ENCODE measurements at places on chromosomes 4 and X.

GRCh38 chr4:61555789-61556188 is 355.7 kb downstream of the ADGRL3 start:
- DNase-seq, result no peak

- no peak for DNase-seq
These were observed 131.1 kb upstream of the INPP4B start for GRCh38 chr4:142977182-142977581.

GRCh38 chr4:122045533-122045932 is 93.7 kb upstream of the TRPC3 start:
- DNase-seq, result no peak

- no peak for DNase-seq
These were observed 268.2 kb upstream of the PPARGC1A start for GRCh38 chr4:24158031-24158430.

GRCh38 chr4:132865458-132865857 is 283.6 kb upstream of the PCDH10 start:
- DNase-seq, result no peak

DNA sequence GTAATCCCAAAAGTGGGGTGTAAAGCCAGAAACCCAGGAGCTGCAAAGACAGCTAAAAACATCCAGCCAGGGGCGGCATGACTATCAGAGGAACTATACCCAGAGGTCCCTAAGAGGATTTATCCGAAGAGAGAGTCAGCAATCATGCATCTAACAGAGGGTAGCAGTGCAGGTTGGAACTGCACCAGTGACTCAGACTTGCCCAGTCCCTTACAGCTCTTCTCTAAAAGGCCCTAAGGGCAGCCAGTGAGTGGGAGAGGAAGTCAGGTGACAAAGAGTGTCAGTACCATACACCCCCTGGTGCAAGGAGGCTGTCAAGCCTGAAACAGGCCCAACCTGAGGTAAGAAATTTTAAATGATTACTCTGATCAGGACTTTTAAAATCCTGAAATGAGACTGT is 88.1 kb downstream of the CAMK2D start:
- DNase-seq, result peak; percentile 6

DNA sequence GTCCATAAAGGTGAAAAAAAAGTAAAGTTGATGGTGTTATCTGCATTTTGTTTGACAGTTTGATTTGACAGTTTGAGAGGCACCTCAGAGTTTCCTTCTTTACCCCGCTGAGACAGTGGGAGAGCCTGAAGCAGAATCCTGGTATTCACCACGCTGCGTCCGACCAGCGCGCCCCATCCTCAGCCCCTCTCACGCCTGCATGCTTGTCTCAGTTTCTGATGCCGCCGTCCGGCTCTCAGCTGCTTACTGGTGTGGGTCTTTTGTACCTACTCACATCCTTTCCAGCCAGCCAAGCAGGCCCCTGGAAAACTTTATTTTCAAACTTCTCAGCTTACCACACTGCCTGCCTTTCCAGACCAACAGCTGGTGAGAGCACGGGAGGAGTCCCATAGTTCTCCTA is 175.2 kb downstream of the DCLK2 start:
- no peak for DNase-seq

- no peak for DNase-seq
These were observed 325.5 kb downstream of the PCDH18 start for GRCh38 chr4:137206781-137207180.

DNA sequence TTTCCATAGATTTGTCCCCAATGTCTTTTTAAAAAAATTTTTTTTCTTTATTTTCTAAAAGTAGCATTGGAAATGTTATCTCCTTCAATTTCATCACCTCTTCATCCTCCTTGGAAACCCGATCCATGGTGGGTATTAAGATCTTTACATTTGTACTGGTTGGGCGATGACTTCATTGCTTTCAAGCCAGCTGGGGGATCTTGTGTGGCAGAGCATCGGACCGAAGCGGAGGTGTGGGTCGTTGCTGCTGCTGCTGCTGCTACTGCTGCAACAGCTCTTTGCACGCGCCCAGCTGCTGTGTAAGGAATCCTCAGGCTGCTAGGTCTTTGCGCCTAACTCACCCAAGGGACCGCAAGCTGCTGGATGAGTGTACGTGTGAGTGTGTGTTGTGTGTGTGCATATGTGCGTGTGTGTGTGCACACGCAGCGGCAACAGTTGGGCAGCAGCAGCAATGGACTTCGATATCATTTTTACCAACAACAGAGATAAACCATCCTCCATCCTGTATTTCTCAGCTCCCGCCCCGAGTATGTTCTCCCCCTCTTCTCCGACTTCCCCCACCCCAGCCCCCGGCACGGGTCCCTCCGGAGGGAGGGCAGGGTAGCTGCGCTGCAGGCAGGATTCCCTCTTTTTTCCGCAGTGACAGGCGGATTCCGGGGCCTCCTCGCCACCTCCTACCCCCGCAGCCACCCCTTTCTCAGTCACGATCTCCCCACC is 768 bp upstream of the CDKL5 start:
- peak; percentile 37 for DNase-seq

- no peak for DNase-seq
These were observed 789.0 kb downstream of the TECRL start for GRCh38 chr4:63620271-63620670.

DNA sequence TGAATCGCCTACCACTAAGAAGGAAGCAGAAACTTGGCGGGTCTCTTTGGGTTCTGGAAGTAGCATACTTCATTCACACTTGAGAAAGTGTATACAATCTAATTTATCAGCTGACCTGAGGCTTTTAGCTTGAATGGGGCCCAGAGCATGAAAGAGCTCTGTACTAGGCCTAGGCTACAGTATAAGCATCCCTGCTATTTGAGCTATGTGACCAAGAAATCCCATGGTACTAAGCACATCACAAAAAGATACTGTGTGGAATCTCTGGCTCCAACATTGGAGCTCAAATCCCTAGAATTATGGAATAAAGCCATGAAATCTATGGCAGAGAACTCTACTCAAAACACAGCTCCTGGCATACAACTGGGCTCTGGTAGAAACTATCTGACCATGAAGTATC is 43.9 kb upstream of the CCDC149 start:
- no peak for DNase-seq

DNA sequence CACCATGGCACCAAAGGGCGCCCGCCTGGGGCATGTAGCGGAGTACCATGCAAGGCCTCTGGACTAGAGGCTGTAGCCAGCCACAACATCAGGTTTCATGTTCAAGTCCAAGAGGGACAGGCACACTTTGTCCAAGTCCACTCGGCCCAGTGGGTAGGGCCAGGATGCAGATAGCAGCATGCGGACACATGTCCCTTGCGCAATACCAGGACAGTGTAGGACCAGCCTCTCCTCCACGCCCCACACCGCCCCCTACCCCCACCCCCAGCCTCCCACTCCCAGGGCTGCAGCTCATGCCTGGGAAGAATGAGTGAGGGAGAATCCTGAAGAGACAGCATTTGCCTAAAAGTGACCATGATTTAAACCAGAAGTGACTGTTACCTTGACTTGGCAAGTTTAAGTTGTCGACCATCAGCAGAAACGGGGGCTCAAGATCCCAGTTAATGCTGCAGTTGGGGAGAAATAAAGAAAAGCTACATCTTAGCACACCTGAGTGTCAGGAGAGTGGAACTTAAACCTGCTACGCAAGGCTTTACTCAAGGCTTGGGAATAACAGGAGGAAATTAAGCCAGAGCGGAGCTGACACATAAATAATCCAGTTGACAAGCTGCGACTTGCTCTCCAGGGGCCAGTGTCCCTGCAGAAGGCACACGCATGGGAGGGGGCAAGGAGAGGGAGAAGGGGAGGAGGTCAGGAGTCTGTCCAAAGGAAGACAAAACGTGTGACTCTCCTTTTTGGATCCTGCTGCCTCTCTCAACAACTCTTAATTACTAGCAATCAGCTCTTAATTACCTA is 221.7 kb downstream of the BCOR start:
- DNase-seq, result peak; percentile 56

DNA sequence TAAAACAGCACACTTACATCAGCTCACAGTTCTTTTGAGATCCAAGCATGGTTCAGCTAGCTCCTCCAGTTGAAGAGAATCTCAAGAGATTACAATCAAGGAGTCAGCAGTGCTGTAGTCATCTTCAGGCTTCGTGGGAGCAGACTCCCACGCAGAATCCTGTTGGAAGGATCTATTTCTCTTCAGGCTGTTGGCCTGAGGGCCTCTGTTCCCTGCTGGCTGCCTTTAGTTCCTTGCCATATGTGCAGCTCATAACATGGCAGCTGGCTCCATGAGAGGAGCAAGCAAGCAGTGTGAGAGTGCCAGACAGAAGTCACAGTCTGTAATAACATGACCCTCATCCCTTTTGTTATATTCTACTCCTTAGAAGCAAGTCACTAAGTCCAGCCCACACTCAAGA is 168.6 kb downstream of the COX18 start:
- DNase-seq, result no peak

- DNase-seq, result peak; percentile 47
These were observed 19.2 kb upstream of the RNF4 start for GRCh38 chr4:2449511-2450392.

DNA sequence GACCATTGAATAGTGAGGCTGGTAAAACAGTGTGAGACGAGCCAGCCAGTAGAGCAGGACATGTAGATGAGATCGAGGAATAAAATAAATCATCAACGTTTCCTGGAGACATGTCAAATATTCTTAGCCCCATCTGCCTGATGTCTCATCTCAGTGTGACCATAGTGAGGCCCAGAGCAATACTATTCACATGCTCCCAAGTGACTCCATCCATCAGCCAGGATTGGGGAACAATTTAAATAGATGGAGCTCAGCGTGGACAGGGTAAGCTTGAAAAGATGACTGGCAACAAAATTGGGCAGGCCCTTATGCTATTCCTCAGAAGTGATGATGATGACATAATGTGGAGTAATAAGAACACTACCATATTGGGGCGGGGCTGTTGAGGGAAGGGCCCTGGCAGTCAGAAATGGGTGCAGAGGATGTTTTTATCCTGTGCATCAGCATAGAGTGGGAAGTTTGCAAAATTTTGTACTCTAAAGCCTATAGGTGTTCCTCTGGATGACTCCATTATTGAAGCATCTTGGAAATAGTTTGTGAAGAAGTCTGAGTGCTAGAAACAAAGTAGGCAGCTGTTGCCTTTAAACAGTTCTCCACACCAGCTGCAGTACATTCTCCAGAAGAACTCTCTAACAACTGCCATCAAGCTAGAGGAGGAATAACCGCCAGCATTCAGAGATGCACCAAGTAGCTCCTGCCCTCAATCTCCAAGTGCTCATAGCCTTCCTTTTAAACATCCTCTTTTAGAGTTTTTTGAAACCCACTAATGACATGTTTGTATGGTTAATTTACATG is 333.0 kb downstream of the DCHS2 start:
- DNase-seq, result no peak

- DNase-seq, result no peak
These were observed 59.4 kb upstream of the TLL1 start for GRCh38 chr4:165813606-165814005.

DNA sequence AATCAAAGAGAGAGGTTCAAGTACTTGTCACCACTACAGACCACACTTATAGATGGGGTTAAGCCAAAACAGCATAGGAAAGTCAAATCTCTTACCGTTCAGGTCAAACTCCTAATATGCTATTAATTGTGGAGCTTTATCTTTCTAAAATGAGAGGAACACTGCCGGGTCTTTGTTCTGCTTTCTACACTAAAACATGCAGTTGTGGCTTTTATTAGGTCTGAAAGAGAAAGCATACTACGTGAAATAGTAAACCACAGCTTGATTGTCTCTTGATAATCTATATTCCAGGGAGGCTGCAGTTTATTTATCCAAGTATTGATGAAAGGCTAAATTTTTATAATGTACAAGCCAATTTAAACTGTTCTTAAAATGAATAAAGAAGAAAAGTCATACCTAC is 12.3 kb upstream of the INPP4B start:
- no peak for DNase-seq

DNA sequence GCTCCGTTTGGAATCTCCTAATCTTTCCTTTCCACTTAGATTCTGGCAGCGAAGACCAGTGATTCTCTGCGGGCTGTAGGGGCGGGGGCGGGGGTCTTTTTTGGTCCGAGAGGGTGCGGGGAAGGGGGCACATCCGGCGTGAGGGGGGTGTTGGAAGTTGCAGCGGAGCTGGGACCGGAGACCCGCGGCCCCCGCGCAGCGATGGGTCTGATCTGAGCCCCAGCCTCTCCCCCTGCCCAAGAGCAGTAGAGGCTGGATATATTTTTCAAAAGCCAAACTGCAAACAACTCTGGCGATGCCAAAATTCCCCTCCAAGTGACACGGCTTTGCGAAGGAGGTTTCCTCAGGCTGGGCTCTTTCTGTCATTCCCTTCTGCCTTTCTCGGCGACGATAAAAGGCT is 355 bp downstream of the GRID2 start:
- no peak for DNase-seq

DNA sequence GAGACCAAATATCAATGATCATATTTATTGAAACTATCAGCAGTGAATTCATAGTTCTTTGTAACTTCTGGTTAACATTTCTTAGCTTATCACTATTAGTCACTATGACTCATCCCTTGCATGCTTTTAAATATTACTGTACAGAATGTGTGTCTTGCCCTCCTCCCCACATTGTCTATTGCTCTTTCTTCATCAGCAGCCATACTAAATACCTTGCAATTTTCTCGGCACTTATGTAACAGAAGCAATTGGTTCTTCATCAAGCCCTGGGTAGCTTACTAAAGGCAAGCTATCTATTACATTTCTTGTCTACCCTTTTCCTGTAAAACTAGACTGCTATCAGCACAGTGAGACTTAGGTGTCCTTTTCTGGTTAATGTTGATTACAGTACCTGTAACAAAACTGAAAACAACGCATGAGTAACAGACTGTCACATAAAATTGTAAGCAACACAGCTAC is 8.2 kb downstream of the KLHL4 start:
- no peak for DNase-seq

DNA sequence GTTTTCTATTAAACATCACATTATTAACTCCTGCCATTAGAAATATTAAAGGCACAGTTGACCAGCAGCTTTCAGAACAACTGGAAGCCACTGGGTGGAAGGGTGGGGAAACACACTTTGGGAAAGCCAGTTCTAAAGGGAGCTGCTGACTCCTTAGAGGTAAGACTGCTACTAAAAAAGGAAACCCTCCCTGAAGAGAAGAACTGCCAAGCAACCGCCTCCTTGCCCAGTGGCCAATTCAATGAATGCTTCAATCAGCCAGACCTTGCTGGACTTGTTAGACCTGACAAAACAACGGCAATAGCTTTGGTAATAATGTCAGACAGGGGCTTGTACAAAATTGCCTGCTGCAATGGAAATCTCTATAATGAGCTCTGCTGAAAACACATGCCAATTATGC is 15.6 kb downstream of the OPHN1 start:
- no peak for DNase-seq

- DNase-seq, result no peak
These were observed 304.6 kb downstream of the ARAP2 start for GRCh38 chr4:35939751-35940150.

- no peak for DNase-seq
These were observed 32.1 kb downstream of the TSPAN5 start for GRCh38 chr4:98626350-98626749.

GRCh38 chrX:37873220-37873619 is 25.8 kb upstream of the DYNLT3 start:
- DNase-seq, result no peak

DNA sequence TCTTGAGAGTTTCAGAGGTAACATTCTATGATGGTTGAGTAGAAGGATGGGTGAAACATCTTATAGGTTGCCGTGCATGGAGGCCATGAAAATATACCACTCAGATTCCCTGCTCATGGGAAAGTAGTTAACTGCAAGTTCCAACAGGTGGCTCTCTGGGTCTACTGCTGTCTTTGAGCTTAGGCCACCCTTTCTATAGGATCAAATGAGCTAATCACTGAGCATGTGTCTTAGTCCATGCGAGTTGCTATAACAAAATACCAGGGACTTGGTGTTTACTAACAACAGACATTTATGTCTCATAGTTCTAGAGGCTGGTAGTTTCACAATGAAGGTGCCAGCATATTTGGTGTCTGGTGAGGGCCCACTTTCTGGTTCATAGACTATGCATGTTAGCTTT is 144.8 kb upstream of the UNC5C start:
- DNase-seq, result peak; percentile 1
